ENCODE measurements at places on chromosomes 1 and 21.
A peak's percentile ranks its signal among the peaks of the same experiment; 100 is the strongest.

DNA sequence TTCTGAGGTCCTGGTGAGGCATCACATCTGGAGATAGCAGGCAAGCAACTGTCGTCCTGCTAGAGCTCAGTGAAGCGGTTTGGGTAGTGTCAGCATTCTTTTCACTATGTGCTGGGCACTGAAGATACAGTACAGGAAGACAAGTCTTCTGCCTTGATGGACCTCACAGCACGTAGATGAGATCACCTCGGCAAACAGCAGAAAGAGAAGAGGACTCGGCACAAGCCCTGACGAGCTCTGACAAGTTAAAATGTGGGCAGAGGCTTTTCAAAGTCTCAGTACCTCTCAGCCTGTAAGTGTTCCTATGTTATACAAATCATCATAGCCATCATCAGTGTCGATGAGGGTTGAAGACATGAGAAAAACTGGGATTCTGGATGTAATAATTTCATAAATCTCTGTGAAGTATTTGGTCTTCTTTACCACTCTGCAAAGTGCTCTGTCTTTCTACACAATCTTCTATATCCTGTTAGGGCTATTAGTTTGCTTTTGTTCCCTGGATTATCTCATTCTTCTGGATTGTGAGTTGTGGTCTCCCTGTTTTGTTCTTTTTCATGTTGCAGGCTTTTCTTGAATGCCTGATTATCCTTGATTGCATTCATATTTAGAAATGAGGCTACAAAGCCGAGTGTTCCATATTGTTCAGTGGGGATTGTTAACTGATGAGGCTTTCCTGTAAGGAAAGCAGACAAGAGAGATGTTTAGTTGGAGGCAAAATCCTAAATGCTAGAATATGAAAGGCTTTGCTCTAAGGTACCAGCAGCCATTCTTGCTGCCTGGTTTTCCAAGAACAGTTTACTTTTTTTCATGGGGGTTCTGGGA, 24.2 kb downstream of the MAEL start:
- no peak for DNase-seq

GRCh38 chr1:217029281-217030157, 306.3 kb upstream of the ESRRG start:
- no peak for DNase-seq

DNA sequence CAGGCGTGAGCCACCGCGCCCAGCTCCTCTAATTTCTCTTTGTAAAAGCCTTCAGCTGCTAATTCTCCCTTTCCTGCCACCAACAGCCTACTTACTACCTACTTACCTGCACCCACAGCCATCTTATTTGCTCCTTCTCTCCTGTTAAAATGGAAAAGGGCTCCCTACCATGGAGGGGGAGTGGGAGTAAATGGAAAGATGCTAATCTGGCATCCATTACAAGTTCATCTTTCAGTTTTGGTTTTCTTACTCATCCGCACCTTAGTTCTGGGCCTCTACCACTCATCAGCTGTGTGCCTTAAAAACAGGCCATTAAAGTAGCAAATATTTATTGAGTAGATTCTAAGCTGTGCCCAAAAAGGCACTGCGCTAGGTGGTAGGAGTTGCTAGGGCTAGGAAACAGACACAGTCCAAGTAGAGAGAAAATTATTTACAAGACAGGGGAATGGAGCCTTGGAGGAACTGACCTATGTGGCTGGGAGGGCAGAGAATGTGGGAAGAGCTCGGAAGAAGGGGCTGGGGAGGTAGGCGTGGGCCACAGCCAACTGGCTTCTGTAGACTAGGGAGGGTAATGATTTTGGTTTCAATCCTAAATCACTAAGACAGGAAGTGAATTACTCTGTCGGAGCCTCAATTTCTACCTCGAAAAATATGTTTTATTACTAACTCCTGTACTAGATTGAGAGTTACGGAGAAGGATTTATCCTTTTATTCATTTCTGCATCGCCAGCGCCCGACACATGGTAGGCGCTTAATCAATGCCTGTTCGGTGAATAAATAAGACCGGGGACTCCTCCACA, 685 bp upstream of the DDI2 start:
- DNase-seq = no peak

- DNase-seq = no peak
Measured at GRCh38 chr1:62794053-62794452, 10.1 kb downstream of the ATG4C start.

GRCh38 chr1:98325646-98326440, 335.7 kb upstream of the SNX7 start:
- DNase-seq = no peak

GRCh38 chr1:218904416-218904815, 269.3 kb upstream of the LYPLAL1 start:
- DNase-seq = no peak

DNA sequence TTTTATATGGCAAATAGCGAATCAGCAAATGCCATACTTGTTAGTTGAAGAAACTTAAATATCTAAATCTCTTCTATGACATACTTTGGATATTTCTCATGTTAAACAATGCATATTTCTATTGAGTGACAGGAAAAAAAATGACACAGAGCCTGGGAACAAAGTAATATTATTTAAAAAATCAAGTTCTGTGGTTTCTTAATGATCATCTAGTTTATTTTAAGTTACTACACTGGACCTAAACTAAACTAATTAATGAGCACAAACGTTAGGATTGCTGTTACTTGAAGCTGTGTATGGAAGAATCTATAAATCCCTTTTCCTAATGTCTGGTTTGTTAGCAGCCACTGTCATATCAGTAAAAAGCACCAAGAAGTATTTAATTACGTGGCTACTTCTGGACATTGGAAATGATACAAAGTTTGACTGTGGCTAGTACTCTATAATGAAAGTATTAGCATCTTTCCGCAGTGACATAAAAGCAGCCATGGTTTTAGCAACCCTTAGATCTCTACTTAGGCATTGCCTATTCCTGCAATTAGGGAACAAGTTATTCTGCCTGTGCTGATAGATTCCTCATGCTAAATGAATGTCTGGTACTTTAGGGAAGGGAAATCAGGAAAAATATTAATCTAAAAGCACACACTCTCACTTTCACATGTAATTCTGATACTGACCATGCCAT, 981.7 kb upstream of the B3GALT2 start:
- DNase-seq = no peak

GRCh38 chr1:191839891-191840290, 318.4 kb upstream of the RGS18 start:
- DNase-seq = no peak

DNA sequence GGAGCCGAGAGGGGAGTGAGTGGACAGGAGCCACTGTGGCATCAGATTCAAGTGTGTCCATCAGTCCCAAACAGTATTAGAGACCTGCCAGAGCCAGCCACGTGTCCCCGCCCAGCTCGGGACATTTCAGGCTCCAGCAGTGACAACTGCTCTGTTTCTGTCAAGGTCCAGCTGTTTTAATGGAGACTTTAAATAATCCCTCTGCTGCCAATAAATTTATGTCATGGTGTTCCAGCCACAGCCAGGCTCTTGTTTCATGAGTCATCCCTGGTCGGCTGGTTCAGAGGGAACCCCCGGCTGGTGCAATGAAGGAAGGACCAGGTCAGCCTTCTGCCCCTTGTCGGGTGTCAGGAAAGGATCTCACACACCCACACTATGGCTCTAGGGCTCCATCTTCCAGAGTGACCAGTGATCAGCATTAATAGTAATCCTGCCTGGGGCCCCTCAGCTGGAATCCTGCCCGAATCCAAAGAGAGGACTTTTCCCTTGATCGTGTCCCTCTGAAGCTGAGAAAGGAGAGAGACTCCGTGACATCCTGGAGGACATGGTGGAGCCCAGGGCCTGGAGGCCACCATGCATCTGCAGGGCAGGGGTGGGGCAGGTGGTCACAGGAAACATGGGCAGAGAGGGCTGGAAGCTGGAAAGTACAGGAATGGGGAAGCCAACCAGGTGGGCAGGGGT, 197.3 kb downstream of the MATN1 start:
- no peak for DNase-seq

GRCh38 chr21:33881689-33882440, 33.7 kb downstream of the ATP5PO start:
- no peak for DNase-seq

- no peak for DNase-seq
Measured at GRCh38 chr1:117561551-117561950, 44.3 kb upstream of the TENT5C start.

DNA sequence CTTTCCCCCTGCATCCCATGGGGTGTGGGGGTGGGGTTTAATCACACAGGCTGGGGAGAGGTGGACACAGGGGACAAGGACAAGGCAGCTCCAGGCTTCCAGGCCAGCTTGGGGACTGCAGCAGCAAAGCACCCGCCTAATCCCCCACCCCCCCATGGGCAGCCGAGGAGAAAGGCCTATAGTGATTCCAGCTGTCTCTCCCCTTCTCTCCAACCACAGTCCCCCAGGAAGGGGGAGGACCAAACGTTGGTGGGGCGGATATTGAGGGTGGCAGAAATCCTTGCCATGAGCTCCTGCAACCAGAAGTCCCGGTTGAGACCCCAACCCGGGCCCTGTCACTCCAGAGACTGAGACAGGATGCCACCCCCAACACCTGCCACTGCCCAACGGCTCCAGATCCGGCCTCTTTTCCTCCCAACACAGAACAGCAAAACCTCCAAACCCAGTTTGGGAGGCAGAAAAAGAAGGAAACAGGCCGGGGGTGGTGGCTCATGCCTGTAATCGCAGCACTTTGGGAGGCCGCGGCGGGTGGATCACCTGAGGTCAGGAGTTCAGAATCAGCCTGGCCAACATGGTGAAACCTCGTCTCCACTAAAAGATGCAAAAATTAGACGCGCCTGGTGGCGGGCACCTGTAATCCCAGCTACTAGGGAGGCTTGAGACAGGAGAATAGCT, 1.7 kb downstream of the EPHA2 start:
- no peak for DNase-seq

DNA sequence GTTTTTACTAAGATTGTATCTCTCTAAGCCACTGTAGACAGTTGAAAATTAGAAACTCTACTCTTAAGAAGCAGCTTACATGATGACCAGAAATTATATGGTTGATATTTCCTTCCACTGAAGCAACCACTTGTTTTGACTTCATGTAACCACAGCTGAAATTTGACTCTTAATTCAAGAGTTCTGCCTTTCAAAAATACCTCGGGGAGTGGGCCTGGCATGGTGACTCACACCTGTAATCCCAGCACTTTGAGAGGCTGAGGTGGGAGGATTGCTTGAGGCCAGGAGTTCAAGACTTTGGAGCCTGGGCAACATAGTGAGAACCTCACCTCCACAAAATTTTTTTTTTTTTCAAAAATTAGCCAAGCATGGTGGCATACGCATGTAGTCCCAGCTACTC, 4.3 kb downstream of the AMPD1 start:
- DNase-seq = no peak

DNA sequence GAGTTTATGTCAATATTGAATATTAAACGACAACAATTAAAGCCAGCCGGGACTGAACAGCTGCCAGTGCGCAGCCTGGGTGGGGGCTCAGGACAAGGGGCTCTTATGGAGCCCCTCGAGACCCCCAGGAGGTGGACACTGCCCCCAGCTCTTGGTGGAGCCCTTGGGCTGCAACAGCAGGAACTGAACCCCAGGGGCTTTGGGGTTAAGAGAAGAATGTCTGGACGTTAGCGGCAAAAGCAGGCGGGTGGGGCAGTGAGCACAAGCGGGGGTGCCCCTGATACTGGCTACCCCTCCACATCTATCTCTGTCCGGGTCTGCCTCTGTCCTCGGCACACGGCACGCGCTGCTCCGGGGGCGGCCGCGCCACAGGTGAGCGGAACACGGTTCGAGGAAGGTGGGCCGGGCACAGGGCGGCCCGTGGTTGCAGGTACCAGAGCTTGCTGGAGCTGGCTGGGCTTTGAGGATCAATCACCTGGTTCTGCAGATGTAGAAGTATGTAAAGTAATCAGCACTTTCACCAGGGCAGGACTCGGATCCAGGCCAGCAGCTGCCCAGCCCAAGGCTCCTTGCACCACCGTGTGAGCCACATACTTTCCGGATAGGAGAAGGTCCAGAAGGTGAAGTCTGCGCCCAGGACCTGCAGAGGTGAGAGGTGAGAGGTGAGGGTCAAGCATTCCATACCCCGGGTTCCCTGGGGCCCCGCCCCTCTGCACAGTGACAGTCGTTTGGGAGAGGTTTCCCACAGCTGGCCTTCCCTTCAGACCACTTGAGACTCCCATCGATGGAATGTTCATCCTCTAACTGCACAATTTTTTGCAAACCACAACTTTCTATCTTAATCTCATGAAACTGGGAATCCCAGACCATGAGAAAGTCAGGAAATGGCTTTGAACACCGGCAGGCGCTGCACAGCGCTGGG, 12.4 kb upstream of the POFUT2 start:
- no peak for DNase-seq

DNA sequence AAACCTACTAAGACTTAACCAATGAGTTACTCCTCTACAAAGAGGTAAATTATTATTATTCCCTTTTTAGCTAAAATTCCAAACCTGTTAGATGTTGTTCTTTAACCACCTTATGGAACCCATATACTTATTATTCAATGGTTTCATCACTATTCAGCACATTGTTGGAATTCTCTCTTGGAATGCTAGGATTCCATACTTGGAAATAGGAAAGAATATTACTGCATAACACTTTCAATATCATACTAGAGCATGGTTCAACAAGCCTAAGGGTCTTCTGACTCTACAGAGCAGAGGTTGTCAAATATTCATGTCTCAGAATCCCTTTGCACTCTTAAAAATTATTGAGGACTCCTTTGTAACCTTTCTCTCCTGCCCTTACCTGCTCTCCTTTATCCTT, 69.4 kb downstream of the DEGS1 start:
- DNase-seq = no peak

GRCh38 chr1:183218971-183219615, 33.0 kb downstream of the LAMC2 start:
- peak; percentile 75 for DNase-seq

GRCh38 chr21:29499734-29500343, 201.1 kb downstream of the BACH1 start:
- peak; percentile 9 for DNase-seq

- DNase-seq = no peak
Measured at GRCh38 chr1:66690666-66691381, 61.4 kb upstream of the DYNLT5 start.

GRCh38 chr1:223332997-223333396, 31.0 kb downstream of the SUSD4 start:
- no peak for DNase-seq

DNA sequence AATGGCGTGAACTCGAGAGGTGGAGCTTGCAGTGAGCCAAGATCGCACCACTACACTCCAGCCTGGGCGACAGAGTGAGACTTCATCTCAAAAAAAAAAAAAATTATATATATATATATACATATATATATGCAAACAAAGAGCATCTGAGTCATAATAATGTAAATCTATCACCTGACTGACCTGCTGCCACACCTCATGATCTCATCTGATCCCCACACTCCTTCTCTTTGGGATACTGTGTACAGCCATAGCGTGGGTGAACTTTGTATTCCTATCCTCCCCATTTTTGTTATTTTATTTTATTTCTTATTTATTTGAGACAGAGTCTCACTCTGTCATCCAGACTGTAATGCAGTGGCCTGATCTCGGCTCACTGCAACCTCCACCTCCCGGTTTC, 2.6 kb upstream of the HDAC1 start:
- DNase-seq = no peak
